Activated effector memory CD4-positive, alpha-beta T cell treated with Interleukin-2 at 50 U/mL for 16 hours (primary cell): ENCODE measurements at places on chromosomes 11 and 22.

DNA sequence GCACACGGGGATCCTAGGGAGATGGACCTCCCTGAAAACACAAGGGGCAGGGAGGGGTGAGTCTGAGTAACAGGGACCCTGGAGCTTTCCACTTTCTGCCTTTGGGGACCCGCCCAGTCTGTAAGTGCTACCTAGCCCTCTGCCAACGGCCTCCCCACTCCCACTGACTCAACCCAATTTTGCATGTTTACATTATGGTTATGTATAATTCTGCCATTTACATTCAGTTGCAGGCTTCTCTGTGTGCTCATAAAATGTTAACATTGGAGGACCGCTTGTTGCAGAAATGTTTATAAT lies 105.8 kb downstream of the DSCAML1 start:
- no peak for DNase-seq

DNA sequence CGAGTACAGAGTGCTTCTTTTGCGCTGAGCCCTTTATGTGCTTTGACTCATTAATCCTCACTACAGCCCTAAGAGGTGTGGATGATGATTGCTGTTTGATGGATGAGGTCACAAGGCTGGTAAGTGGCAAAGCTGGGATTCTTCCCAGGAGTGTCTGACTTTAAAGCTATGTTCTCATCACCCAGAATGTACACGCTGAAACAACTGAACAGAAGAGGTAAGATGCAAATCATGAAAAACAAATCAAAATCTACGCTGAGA lies 37.7 kb upstream of the CREB3L1 start:
- no peak for DNase-seq

- DNase-seq: no peak
Measured at GRCh38 chr22:43227239-43227630, 40.3 kb upstream of the TTLL12 start.

DNA sequence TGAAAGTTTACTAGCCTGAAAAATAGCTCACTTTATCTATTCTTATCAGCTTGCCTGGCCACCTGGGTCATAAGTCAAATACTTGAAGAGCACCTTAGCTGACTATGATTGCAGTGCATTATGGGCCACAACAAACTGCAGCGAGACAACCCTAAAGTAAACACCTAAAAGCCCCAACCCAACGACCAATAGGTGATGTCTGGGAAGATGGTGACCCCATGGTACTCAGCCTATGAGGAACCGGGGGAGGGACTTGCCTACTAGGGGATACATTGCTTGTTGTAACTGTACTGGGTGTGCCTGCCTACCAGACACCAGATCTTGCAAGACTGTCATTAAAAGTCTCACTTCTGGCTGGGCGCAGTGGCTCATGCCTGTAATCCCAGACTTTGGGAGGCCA lies 35.6 kb upstream of the APOBEC3A start:
- no peak for DNase-seq

DNA sequence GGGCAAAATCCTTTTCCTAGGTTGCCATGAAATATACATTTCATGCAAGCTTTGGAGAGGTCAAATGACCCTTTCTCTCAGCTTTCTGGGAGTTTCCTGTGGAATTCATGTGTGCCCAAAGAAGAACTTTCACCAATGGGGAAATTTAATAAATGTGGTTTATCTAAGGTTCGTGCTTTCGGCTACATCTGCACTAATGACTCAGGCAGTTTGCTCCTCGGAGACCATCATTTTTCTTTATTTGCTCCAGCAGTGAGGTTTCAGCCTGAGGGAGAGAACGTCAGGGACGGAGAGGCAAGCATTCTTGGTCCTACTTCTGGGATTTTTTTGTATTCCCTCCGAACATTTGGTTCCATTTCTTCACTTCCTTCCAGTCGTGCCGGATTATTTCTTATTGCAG lies 85.2 kb downstream of the FLI1 start:
- DNase-seq: no peak

DNA sequence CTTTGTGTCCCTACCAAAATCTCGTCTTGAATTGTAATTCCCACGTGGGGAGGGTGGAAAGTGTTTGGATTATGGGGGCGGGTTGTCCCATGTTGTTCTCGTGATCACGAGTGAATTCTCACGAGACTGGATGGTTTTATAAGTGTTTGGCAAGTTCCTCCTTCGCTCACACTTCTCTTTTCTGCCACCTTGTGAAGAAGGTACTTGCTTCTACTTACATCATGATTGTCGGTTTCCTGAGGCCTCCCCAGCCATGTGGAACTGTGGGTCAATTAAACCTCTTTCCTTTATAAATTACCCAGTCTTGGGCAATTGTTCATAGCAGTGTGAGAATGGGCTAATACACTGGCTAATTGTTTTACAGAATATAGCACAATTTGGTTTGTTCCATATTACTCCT lies 326.3 kb downstream of the GRM5 start:
- no peak for DNase-seq

GRCh38 chr22:44496305-44496704 lies 1.7 kb downstream of the RTL6 start:
- DNase-seq: no peak

GRCh38 chr11:101030692-101031091 lies 98.9 kb downstream of the PGR start:
- DNase-seq: no peak

DNA sequence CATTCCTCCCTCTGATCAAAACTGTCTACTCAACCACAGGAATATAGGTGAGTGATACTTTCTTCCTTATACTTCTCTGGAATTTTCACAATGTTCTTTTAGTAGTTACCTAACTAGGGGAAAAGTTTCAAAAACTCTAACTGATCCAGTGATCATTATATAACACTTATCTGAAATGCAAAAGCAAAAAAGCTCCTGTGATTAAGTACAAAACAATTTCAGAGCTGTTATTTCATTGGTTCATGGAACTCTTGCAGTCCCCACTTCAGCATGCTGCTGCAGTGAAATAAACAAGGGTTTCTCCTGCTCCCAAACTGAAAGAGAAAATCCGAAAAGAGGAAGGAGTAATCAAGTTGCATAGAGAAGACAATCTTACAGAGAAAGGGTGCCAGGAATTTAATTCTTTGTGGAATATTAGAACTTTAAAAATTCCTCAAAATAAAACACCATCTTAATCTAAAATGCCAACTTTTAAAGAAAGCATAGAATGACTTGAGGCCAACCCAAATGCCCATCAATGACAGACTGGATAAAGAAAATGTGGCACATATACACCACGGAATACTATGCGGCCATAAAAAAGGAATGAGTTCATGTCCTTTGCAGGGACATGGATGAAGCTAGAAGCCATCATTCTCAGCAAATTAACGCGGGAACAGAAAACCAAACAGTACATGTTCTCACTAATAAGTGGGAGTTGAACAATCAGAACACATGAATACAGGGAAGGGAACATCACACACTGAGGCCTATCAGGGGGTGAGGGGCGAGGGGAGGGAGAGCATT lies 20.3 kb downstream of the PPP2R1B start:
- no peak for DNase-seq

GRCh38 chr22:31995046-31995445 lies 48.0 kb upstream of the SLC5A1 start:
- no peak for DNase-seq

- no peak for DNase-seq
Measured at GRCh38 chr11:123086305-123086704, 24.4 kb upstream of the HSPA8 start.

GRCh38 chr11:111362887-111363411 lies 16.1 kb downstream of the POU2AF1 start:
- DNase-seq: no peak

- DNase-seq: no peak
Measured at GRCh38 chr11:105609832-105610781, at the start of gene GRIA4. TSS of gene GRIA4 (plus strand) at chr11:105610073. CDS start at chr11:105610998, 925 bp downstream.

DNA sequence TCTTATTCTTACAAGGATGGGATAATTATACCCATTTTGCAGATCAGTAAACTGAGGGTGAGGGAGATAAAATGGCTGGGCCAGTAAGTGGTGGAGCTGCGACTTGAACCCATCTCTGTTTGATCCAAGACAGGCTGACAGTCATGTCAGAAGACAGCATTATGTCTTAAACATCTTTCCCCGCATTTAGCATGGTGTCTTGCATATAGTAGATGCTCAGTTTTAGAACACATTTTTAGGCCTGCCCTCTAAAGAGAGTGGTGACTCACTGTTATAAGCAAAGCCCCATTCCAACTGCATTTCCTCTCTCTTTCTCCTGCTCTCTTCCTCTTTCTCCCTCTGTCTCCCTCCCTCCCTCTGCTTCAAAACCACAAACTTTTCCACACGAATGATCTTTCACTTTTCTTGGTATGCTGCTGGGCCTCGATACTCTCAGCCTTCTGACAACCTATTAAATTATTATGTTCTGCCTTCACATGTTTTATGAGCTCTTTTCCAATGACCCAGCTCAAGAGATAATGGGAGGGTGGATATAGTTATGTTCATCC lies 25.2 kb downstream of the CWC15 start:
- DNase-seq: no peak

DNA sequence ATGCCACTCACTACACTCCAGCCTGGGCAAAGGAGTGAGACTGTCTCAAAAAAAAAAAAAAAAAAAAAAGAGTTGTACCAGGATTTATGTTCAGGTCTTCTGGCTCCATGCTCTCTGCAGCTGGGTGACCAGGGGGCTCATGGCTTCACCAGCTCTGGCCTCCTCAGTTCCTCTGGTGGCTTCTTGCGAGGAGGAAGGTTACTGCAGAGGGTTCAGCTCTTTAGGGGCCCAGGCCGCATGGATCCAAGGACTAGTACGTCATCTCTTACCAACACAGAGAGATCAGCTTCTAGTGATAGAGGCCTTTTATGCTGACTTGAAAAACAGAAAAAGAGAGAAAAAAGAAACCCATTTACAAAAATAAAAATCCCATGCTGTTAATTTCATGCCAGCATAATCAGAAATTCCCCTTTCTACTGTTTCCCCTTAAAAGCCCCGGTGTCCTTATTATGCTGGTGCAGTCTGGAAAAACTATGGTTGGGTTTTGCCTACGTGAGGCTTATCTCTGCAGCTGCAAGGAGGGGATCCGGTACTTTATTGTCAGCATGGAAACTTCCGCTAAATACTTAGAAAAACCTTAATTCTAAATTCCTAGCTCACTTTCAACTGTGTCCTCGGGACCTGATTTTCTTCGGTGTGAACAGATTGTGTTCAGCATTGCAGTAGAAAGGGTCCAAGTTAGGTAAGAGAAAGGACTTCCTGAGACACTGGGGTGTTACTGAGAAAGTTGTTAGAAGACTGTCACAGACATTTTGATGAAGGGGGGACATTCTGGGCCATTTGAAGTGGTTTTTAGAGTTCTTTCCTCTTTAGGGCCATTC lies 13.7 kb downstream of the ZBTB16 start:
- DNase-seq: no peak

GRCh38 chr11:125410091-125410490 lies 86.0 kb downstream of the FEZ1 start:
- no peak for DNase-seq
